Activated CD4-positive, alpha-beta T cell treated with anti-CD3 and anti-CD28 coated beads, Interleukin-2, Interleukin-4, amounts not matched to agents 100 ng/mL and 50 ng/mL, durations not matched to agents 16 hours and 8 hours (primary cell): ENCODE measurements at places on chromosomes 6 and 20.

GRCh38 chr20:62739581-62740285 is 31.1 kb downstream of the NTSR1 start:
- peak; percentile 62 for DNase-seq

DNA sequence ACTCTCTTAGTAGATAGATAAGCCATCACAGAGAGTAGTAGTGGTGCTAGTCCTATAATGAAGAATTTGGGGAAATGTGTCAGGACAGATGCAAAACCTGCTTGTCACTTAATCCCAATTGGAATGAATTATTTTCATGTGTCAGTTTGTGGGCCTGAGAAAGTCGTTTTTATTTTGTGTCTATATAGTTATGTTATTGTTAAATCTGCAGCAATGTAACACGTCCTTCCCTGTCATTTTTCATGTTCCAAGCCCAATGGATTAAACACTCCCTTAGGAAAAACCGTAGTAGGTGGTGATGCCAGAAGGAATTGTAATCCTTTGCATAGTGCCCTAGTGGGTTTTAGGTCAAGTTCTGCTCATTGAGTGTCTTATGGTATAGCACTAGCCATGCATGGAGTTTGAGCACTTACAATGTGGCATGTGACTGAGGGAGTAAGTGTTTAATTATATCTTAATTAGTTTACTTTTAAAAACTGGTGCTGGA is 105.9 kb upstream of the PRSS16 start:
- DNase-seq, result no peak

- DNase-seq, result no peak
Observed at GRCh38 chr6:168050881-168051586, 28.0 kb downstream of the FRMD1 start.

DNA sequence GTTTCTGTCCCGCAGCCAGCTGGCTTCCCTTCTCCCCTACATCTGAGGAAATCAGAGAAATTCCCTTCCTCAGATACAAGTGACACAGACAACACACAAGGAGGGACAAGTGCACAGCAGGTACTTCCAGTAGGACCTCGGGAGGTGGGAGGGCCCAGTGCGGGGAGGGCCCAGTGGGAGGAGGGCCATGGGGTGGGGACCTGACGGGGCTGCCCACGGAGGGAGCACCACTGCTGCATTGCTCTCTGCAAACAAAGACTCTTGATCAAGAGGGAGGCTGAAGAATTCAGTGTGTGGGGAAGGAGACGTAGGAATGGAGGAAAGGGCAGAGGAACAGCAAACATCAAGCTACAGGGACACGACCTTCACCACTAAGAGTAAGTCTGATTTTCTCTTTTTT is 9.0 kb downstream of the TAP2 start:
- DNase-seq, result no peak

GRCh38 chr6:35058358-35058675 is 82.8 kb downstream of the TCP11 start:
- no peak for DNase-seq

- no peak for DNase-seq
Observed at GRCh38 chr20:59448196-59448595, 147.8 kb downstream of the EDN3 start.
